ENCODE measurements at places on chromosomes 2 and 18. TPM values are rescaled to one million over a fixed set of nuclear protein-coding genes. Genes with fewer than 3 reads are reported as not detected.

DNA sequence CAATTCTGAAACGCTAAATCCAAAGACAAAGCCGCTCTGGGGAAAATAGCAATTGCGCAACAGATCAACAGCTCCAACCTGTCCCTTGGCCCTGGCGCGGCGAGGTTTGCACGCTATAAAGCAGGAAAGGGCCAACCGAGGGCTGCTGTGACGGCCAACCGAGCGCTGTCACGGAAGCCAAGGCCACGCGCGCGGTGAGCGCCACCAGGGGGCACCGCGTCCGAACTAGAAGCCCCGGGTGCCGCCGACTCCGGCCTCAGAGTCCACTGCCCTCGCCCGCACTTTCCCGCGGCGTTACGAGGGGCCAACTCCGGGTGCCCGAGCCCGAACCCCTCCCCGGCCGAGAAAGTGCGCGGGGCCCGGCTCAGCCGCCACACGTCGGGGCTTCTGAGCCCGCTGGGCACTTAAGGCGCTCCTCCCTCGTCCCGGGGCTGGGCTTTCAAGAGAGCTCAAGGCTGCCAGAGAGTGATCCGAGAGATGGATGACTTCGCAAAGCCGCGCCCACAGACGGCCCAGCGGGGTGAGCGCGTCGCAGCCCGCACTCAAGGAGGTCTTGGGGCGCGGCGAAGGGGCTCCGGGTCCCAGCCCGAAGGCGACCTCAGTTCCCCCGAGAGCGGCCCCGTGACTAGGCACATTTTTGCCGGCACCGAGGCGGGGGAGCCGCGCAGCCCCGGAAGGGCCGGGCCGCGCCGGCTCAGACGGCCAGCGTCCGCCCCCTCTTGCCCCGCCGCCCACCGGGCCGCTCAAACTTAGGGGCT is 897 bp downstream of the NFE2L2 start:
- H3K4me3 ChIP-seq = peak overlapping the region; percentile 74
- peaks cover 4% of the 10 kb centered on the region for H3K36me3 ChIP-seq
- H3K27ac ChIP-seq = peak overlapping the region; percentile 100
- peaks cover 57% of the 10 kb centered on the region for H3K4me1 ChIP-seq
- DNase-seq = peak; percentile 99

DNA sequence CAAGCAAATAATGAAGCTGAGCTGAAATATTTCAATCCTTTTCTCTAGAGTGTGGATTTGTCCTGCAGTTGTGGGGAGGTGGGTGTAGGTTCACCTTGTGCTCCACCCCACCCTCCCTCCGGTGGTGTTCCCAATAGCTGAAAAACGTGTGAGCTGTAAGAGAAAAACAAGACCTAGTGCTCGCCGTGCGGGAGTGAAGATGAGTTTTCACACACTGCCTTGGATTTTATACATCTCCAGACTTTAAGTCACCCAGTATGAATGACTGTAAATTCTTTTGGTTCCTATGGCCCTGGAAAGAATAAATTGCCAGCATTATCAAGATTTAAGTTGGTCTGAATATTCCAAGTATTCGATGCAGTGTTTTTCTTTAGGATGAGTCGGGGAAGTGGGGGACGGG is 1.9 kb upstream of the SOX11 start:
- peaks cover 38% of the 10 kb centered on the region for H3K27me3 ChIP-seq
- H3K4me3 ChIP-seq = no peak overlapping the region
- DNase-seq = no peak
- no peaks in the 10 kb centered on the region for H3K36me3 ChIP-seq
- H3K27ac ChIP-seq = no peak overlapping the region
- H3K4me1 ChIP-seq = peaks cover 29% of the 10 kb centered on the region

- H3K27ac ChIP-seq = no peak overlapping the region
- DNase-seq = no peak
- no peaks in the 10 kb centered on the region for H3K27me3 ChIP-seq
- no peaks in the 10 kb centered on the region for H3K4me1 ChIP-seq
- no peak overlapping the region for H3K4me3 ChIP-seq
Measured at GRCh38 chr18:12515550-12515949, 107.8 kb downstream of the PRELID3A start.

DNA sequence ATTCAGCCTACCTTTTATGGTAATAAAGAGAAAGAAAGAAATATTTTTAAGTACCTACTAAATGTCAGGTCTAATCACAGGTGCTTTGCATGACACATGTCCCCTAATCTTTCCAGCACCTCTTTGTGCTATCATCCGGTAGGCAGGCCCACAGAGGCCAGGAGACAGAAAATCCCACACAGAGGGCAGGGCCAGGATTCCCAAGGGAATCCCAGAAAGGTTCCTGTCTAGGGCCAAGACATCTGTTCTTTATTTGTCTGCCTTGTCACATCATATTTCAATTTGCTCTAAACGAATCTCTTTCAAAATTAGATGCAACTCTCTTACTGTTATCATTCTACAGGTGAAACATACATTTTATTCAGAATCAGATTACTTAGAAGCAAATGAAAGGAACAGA is 676.1 kb upstream of the GYPC start:
- H3K27me3 ChIP-seq = no peaks in the 10 kb centered on the region
- H3K36me3 ChIP-seq = no peaks in the 10 kb centered on the region
- no peaks in the 10 kb centered on the region for H3K4me1 ChIP-seq
- no peak for DNase-seq
- H3K27ac ChIP-seq = no peak overlapping the region
- no peak overlapping the region for H3K4me3 ChIP-seq

GRCh38 chr2:162243294-162243693 is at the start of gene FAP:
Gene FAP (minus strand): TSS chr2:162243445. CDS start chr2:162243327, 118 bp downstream.
- H3K4me1 ChIP-seq = peaks cover 13% of the 10 kb centered on the region
- no peaks in the 10 kb centered on the region for H3K36me3 ChIP-seq
- H3K27me3 ChIP-seq = no peaks in the 10 kb centered on the region
- no peak within 1 kb of the TSS for H3K27ac ChIP-seq
- peak within 1 kb of the TSS; percentile 13 for H3K4me3 ChIP-seq

DNA sequence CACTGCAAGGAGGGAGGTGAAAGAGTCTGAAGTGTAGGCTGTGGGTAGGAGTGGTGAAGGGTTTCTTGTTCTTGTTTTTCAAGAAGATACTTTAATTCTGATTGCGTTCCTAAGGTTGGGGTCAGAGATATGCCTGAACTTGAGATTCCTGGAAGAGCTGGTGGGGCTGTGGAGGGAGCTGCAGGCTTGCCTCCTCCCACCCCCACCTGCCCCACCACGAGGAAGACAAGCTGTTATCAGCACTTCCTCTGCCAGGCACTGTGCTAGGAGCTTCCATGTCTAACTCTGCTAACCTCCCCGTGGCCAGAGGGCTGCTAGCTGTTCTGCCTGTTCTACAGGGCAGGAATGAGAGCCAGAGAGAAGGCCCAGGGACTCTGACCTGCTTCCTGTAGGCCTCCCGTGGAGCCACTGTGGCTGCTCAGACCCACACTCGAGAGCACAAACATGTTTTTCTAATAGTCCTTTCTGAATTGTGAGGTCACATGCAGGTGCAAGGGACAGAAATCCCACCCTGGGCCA is 13.7 kb downstream of the ANKRD23 start:
- H3K27me3 ChIP-seq = no peaks in the 10 kb centered on the region
- H3K27ac ChIP-seq = no peak overlapping the region
- H3K4me3 ChIP-seq = no peak overlapping the region
- peaks cover 8% of the 10 kb centered on the region for H3K4me1 ChIP-seq

DNA sequence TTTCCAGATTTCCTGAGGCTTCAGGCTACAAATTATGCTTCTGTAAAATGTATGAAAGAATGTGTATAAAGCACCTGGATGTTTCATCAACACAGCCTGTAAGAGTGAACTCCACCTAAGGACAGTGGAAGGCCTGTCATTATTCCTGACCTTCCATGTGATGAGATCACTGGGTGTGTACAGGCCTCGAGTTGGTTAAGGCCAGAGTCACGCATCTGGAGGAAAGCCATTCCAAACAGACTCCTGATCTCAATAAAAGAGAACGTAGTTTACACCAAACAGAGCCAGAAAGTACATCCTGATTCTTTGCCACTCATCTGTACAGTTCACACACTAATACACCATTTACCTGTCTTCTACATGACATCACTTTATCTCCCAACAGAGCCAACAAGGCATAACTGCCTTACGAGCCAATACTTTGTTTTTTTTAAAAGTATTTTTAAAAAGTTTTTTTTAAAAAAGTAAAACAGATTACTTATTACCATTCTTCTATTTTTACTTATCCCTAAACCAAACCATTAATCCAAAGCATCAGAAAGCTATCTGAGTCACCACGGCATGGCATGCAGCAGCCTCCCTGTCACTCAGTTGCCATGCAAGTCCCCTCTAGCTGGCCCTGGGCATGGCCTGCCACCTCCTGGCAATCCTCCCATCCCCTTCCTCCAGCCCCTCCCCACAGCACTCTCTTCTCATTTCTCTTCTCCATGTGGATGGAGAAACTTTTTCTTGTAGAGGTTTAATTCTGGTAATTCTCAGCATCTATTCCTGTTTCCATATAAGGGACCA is 78.8 kb upstream of the TFCP2L1 start:
- H3K4me1 ChIP-seq = peaks cover 6% of the 10 kb centered on the region
- H3K27me3 ChIP-seq = no peaks in the 10 kb centered on the region
- H3K36me3 ChIP-seq = peaks cover 76% of the 10 kb centered on the region
- H3K4me3 ChIP-seq = no peak overlapping the region

GRCh38 chr2:54897420-54898310 is 152.6 kb downstream of the RTN4 start:
- no peaks in the 10 kb centered on the region for H3K36me3 ChIP-seq
- DNase-seq = no peak
- no peak overlapping the region for H3K4me3 ChIP-seq
- no peaks in the 10 kb centered on the region for H3K27me3 ChIP-seq
- H3K4me1 ChIP-seq = no peaks in the 10 kb centered on the region
- no peak overlapping the region for H3K27ac ChIP-seq

DNA sequence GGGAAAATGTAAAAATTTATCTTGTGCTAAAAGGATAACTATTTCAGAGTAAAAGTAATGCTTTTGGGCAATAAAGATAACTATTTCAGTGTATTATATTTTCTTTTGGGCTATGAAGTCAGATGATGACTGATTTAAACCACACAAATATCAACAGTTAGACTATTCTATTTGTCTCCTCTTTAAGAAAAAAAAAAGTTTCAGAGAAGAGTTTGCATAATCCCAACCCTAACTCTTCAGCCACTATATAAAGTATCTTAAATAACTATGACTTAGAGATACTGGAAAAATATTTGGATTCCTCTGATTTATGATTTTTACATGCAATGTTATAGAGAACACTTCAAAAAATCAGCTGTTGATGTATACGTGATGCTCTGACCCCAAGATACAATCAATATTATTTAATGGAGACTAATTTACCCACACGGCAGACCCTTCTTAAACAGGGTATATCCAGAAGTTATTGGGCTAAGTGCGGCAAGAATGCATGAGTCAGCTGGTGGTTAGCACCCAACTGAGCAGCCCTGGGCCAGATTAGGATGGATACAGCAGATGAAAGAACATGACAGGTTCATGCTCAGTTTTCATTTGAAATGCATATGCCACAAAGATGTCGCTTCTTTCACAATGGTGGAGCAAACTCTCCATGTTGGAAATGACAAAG is 279.0 kb downstream of the AFF3 start:
- no peak overlapping the region for H3K27ac ChIP-seq
- H3K4me1 ChIP-seq = peaks cover 32% of the 10 kb centered on the region
- no peak overlapping the region for H3K4me3 ChIP-seq
- no peaks in the 10 kb centered on the region for H3K36me3 ChIP-seq
- DNase-seq = no peak

- H3K4me3 ChIP-seq = no peak overlapping the region
- no peaks in the 10 kb centered on the region for H3K27me3 ChIP-seq
- no peaks in the 10 kb centered on the region for H3K4me1 ChIP-seq
- H3K27ac ChIP-seq = no peak overlapping the region
- DNase-seq = no peak
Measured at GRCh38 chr2:224143526-224143925, 104.4 kb upstream of the SERPINE2 start.

- no peak overlapping the region for H3K4me3 ChIP-seq
- no peaks in the 10 kb centered on the region for H3K36me3 ChIP-seq
- DNase-seq = no peak
- H3K27me3 ChIP-seq = no peaks in the 10 kb centered on the region
- no peaks in the 10 kb centered on the region for H3K4me1 ChIP-seq
Measured at GRCh38 chr2:56128235-56128634, 55.6 kb upstream of the CCDC85A start.

GRCh38 chr2:101775092-101775491 is 77.6 kb downstream of the MAP4K4 start:
- H3K4me1 ChIP-seq = peaks cover 43% of the 10 kb centered on the region
- no peaks in the 10 kb centered on the region for H3K27me3 ChIP-seq
- no peak overlapping the region for H3K4me3 ChIP-seq

DNA sequence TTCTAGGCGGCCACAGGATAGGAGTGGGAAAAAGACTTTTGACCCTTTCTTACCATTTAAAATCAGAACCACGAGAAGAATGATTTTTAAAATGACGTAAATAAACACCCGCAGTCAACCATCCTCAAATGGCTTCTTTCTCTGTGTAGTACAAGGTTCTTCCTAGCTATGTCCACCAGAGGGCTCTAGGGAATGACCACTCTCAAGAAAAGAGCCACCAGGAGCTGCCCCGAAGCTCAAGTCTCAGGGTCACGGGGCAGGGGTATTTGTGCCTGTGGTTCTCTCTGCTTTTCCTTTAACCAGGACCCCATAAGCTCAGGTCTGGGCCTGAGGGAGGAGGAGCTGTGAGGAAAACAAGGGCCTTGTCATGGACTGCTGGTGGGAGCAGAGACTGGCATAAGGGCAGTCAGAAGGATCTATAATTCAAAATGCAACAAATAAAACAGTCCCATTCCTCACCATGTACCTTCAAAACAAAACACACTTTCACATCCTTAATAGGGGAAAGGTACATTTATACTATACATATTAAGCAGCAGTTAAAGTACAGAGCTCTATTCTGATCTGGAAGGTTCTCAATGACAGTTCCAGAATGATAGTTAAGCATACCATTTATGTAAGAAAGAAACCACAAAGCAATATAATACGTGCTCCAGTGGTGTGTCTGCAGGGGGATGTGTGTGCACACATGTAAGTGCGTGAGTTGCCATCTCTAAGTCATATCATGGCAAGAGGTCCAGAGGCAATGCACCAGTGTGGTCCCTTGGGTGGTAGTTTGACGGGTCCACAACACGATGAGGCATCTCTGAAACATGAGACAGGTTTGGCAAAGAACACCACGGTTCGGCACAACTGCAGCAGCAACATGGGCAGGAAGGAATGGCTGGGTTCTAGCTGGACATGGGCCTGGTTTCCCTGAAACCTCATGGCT is 18.6 kb downstream of the LYPD1 start:
- H3K27ac ChIP-seq = no peak overlapping the region
- DNase-seq = no peak
- H3K4me1 ChIP-seq = no peaks in the 10 kb centered on the region
- H3K4me3 ChIP-seq = no peak overlapping the region
- no peaks in the 10 kb centered on the region for H3K36me3 ChIP-seq

DNA sequence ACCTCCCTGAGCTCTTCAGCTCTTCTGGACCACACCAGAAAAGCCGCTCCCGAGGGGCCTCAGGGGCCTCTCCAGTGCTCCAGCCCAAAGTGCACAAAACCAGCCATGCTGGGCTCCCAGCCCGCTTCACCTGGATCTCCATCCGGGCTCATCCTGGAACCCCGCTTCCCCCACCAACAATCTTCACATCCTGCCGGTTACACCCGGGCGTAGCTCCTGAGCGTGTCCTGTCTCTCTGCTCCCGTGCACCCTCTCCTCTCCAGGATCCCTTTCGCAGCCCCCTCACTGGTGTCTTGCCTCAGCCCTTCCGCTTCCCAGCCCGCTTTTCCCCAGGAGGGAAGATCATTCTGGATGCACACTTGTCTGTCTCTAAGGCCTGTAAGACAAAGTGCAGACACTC is 123.7 kb upstream of the GLI2 start:
- no peak overlapping the region for H3K4me3 ChIP-seq
- peaks cover 1% of the 10 kb centered on the region for H3K4me1 ChIP-seq

- H3K4me1 ChIP-seq = peaks cover 4% of the 10 kb centered on the region
- no peak overlapping the region for H3K27ac ChIP-seq
- no peak overlapping the region for H3K4me3 ChIP-seq
- no peaks in the 10 kb centered on the region for H3K36me3 ChIP-seq
Measured at GRCh38 chr2:196431957-196432356, 207.6 kb upstream of the CCDC150 start.

The POTEE gene
- not detected for total RNA-seq

The UPP2 gene
- not detected for total RNA-seq

The DHRS9 gene
- 4.4 TPM for total RNA-seq

The GPD2 gene
- 40.7 TPM for total RNA-seq
